ENCODE measurements at places on chromosomes 1 and 21. TPM values are rescaled to one million over a fixed set of nuclear protein-coding genes. Genes with fewer than 3 reads are reported as not detected.

The CRTC2 gene
- total RNA-seq = 41.5 TPM

The ANKRD65 gene
- total RNA-seq = not detected

The ELF3 gene
- total RNA-seq = 206 TPM

The OR2T29 gene
- not detected for total RNA-seq

The CELF3 gene
- total RNA-seq = not detected

The DYRK3 gene
- 9.3 TPM for total RNA-seq

The NT5C1A gene
- total RNA-seq = not detected

The ATP1A4 gene
- not detected for total RNA-seq

The MYCL gene
- total RNA-seq = 0.62 TPM

The DIRAS3 gene
- total RNA-seq = 0.98 TPM

The FCAMR gene
- total RNA-seq = not detected

The RIMKLA gene
- 0.50 TPM for total RNA-seq

The BRDT gene
- not detected for total RNA-seq

The FALEC gene
- not detected for total RNA-seq

The TSACC gene
- 3.2 TPM for total RNA-seq

The CLCNKB gene
- 0.17 TPM for total RNA-seq

The HSPB7 gene
- total RNA-seq = not detected

The CHIA gene
- not detected for total RNA-seq

The INSRR gene
- not detected for total RNA-seq

The RAB3GAP2 gene
- 13.3 TPM for total RNA-seq

The IL10 gene
- total RNA-seq = not detected

The ZZZ3 gene
- 15.7 TPM for total RNA-seq

The KRTAP19-2 gene
- total RNA-seq = not detected

The MYBPH gene
- total RNA-seq = not detected

The KRTAP19-1 gene
- not detected for total RNA-seq
